ENCODE measurements at places on chromosomes 7 and 10.

DNA sequence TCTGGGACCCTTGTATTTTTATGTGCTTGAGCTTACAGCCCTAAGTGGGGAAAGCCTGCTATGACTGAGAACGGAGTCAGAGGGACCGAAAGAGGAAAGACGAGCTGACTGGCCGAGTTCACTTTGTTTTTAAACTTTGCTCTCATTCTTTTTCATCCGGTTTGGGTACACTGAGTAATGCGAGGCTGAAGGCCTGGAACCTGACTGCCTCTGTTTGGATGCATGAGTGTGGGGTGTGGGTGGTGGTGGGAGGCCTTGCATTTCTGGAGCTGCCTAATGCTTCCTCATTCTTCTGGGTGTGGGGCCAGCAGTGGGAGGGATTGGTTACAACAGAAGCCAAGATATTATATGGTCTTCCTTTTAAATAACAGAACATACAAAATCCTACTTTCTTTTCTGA lies 155.5 kb downstream of the BUB3 start:
- no peak for DNase-seq

DNA sequence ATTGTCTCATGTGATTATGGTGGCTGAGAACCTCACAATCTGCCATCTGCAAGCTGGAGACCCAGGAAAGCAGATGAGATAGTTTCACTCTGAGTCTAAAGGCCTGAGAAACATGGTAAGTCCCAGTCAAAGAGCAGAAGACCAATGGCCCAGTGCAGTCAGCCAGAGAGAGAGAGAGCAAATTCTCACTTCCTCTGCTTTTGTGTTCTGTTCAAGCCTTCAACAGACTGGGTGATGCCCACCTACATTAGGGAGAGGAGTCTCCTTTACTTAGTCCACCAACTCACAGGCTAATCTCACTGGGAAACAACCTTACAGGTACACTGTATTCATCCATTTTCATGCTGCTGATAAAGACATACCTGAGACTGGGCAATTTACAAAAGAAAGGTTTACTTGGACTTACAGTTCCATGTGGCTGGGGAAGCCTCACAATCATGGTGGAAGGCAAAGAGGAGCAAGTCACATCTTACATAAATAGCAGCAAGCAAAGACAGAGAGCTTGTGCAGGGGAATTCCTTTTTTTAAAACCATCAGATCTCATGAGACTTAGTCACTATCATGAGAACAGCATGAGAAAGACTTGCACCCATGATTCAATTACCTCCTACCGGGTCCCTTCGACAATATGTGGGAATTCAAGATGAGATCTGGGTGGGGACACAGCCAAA lies 4.7 kb upstream of the FRMPD2 start:
- DNase-seq = no peak

DNA sequence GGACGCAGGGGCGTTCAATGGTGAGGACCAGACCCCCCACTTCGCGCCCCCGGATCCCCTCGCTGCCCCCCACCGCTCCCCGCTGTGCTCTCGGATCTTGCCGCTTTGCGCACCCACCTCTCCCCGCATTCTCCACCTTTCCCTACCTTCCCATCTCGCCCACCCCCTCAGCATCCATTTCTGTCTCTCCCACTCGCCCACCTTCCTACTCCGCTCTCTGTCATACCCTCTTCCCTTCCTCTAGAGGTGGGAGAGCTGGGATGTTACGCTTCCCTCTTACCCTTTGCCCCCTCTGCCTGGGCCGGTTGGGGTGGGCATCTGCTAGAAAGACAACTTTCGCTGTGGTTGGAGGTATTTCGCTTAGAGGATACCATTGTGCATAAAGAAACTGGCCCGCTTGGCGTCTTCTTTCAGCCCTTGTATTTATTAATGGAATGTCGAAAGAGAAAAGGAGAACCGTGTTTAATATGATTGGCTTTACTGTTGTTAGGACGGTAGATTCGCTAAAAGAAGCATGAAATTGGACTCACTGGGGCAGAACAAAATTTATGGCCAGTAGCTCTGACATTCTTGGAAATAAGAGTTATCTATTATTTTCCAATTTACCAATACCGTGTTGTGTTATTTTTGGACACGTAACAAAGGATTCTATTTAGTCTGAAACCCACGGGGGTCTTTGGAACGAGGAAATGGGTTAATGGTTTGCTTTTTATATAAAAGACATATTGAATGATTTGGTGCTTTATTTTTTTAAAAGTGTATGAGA lies 873 bp downstream of the PRKAR2B start:
- DNase-seq = no peak

- DNase-seq = no peak
Measured at GRCh38 chr10:15353471-15354017, 17.5 kb downstream of the FAM171A1 start.

DNA sequence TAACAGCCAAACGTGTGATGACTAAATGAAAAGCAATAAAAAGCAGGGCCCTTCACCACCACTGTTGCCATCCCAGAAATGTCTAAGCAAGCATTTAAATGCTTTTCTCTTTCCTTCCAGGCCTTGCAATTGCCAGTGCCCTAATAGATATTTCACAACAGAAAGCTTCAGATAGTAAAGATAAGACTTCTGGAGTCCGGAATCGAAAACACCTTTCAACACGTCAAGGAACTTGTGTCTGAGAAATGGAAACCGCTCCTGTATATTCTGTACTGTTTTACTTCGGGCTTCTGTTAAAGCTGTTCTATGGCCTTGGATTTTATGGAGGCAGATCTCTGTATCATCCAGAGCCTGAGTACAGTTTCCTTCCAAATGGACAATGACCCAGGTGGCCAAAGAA lies 328.5 kb downstream of the GFRA1 start:
- DNase-seq = no peak

DNA sequence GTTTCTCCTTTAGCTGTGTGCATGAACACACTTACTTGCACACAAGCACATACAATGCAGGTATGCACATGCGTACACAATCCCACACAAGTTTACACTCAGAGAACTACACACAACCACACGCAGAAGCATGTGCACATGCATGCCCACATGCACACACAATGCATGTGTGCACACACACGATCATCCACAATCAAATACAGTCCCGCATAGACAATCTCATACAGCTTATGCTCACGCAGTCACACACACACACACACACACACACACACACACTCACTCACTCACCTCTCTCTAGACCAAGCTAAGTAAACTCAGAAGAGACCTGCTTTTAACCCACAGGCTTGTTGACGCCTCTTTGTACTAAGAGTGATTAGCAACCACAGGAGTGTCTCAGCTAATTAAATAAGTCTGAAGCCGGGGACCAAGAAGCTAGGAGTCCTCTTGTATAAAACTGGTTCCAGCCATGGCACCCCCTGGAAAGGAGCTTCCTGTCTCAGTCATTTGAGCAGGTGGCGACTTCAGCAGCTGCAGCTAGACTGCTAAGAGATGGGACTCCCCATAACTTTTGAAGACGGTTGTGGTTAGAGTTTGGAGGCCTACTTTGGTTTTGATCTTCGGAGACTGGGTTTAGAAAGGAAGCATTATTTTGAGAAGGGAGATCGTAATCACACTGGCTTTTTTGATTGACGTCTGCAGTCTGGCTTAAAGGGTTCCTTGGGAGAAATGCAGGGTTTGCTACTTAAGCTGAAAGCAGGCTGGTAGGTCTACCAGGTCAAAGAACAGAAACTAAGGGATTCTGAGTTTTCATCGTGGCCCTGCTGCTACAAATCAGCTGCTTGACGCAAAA lies 82.3 kb upstream of the ADRB1 start:
- DNase-seq = peak; percentile 37

GRCh38 chr7:101542527-101543241 lies 86.4 kb downstream of the MYL10 start:
- peak; percentile 57 for DNase-seq

GRCh38 chr7:105885387-105886111 lies 9.2 kb upstream of the ATXN7L1 start:
- DNase-seq = no peak

GRCh38 chr10:37794305-37794976 lies 63.0 kb downstream of the ZNF248 start:
- no peak for DNase-seq

DNA sequence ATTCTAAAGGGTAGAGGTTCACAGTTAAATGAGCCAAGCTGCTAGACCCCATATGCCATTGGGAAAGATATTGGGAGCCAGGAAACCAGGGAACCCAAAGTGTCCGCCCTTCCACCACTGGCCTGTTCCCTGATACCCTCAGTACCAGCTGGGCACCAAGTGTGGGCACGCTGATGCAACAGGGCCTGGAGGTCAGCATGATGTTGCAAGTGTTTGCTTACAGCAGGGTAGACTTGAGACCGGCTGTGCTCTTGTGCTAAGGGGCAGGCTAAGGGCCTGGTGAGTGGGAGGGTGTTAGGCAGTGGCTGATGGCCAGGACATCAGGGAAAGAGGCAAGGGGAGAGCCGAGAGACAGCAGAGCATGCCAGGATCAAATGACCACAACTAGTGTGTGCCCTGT lies 21.0 kb upstream of the MYL7 start:
- DNase-seq = no peak

DNA sequence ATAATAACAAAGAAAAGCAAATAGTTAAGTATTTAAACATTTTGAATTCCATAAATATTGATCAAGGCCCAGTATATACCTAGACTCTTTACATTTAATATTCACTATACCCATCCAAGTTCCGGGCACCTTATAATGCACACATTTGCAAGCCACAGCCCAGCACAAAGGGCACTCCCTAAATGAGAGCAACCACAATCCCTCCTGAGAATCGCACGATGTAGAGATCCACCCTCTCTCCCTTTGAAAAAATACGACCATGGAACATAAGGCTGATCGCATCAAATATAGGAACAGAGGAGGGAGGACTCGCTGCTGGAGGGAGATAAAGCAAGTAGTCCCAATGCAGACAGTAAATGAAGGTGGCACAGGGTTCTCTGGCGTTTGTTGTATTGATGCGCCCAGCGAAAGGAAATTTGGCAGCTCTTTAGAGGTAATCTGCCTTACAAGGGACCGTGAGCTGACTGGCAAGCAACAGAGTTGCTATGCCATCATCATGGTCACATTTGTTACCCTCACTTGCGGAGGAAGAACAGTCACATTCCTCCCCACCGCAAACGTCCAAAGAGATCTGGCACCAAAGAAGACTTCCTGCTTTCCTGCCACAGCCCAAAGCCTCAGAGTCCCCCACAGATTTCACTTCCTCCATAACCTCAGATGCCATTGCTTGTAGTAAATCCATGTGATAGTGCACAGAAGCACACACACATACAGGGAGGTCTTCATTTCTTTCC lies 16.1 kb upstream of the TAS2R40 start:
- DNase-seq = no peak

- DNase-seq = no peak
Measured at GRCh38 chr7:80679921-80680907, 41.8 kb downstream of the CD36 start.

GRCh38 chr10:100739517-100740368 lies 5.6 kb upstream of the PAX2 start:
- DNase-seq = no peak

DNA sequence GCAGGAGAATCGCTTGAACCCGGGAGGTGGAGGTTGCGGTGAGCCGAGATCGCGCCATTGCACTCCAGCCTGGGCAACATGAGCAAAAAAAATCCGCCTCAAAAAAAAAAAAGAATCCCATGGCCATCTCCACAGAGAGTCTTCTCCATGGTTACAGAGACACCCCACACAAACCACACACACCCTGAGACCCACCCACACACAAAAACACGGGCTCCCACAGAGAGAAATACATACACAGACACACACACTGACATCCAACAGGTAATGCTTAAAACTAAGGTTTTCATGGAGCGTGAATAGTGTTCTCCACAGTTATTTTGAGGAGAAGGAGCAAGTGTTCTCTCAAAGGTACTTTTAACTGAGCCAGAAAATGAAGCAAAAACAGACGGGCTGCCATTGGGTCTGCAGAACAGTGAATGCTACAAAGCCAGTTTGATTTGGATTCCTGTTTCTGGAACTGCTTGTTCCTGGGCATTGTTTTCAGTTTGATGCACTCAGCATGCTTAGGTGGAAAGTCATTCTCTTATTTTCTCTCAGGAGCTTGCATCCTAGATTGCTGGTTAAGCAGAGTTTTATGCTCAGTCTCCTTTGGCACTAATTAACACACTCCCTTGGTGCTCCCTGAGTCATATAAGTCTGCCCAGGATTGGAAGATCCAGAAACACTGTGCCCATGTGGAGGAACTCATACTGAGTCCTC lies 15.4 kb downstream of the AHCYL2 start:
- DNase-seq = no peak

DNA sequence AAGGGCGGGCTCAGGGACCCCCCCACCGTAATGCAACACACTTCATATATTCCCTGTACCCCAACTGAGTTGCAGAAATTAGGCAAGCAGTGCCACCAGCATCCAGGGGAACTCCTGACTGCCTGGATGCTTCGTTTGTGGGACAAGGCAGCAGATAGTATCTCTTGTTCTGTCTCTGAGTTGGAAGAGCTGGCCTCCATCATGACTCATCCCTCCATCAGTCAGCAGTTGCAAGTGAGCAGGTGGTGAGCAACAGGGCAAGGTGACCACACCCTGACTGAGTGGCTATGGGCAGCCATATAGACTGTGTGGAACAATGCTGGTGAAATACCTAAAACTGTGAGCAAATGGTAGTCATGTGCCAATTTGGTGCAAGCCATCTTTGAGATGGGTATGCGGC lies 22.8 kb upstream of the ADAMTS14 start:
- DNase-seq = no peak

GRCh38 chr10:123858907-123859652 lies 32.5 kb downstream of the CPXM2 start:
- no peak for DNase-seq

- DNase-seq = no peak
Measured at GRCh38 chr7:139679731-139680594, 97.8 kb downstream of the HIPK2 start.

GRCh38 chr10:45220931-45221330 lies 94.5 kb downstream of the OR13A1 start:
- no peak for DNase-seq

- DNase-seq = no peak
Measured at GRCh38 chr10:118564652-118565051, 30.8 kb downstream of the PRLHR start.

DNA sequence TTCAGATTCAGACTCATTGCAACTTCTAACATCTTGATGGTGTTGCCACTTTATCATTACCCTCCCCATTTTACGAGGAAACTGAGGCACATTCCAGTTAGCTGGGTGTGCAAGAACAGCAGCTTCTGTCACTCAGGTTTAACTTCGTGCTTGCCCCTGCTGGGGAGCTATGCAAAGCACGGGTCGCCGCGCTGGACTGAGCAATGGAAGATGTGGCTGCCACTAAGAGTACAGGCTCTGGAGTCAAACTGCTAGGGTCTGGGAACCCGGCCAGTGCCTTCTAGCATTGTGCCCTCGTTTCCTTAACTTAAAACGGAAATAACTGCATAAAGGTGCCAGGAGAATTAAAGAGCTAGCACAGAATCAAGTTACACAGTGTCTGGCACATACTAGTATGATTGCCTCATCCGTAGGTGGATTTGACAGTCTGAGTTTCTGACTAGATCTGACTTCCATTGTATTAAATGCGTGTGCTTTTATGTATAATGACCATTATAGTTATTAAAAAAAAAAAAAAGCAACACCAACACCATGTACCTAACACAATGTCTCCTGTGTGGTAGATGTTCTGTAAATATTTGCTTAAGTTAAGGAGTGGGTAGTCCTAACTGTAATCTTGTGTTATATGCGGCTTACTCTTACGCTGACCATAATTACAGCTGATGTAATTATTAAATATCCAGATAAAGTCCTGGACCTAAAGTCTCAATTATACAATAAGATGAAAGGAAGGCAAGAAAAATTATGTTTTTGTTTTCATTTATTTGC lies 842 bp downstream of the ZNF22 start:
- DNase-seq = peak; percentile 43

Data from activated T-cell treated with anti-CD3 and anti-CD28 coated beads for 24 hours (primary cell).